Camera-type eye (tissue), 1 donor: ENCODE measurements at places on chromosomes 3 and 15. TPM values are rescaled to one million over a fixed set of nuclear protein-coding genes. Genes with fewer than 3 reads are reported as not detected.

The CHRM5 gene
- total RNA-seq, result 6.8 TPM

The MYL3 gene
- 11.8 TPM for total RNA-seq

The TRIM71 gene
- total RNA-seq, result 9.7 TPM

The PLA2G4E gene
- total RNA-seq, result 0.16 TPM

The PAQR9 gene
- total RNA-seq, result 3.6 TPM

The CCPG1 gene
- total RNA-seq, result 65.0 TPM

The HYAL1 gene
- 1.1 TPM for total RNA-seq

The ACAN gene
- total RNA-seq, result 44.0 TPM

The RHO gene
- total RNA-seq, result 3.0 TPM

The SYNPR gene
- total RNA-seq, result 21.0 TPM
